ENCODE measurements at places on chromosomes 2 and 18.

DNA sequence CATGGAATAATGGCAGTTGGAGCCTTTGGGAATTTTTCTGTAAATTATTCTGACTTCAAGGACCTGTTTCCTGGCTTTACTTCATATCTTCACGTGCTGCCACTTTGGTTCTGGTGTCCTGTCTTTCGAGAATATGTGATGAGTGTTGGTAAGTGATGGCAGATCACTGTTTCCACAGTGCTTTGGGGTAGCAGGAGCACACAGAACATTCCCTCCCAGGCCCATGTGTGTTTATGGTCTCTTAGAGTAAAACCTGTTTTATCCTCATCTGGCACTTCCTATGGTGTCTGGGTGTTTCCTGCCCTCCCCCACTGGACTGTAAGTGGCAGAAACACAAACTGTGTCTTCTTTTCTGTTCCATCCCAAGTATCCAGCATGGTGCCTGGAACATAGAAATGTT lies 17.9 kb downstream of the MOGAT1 start:
- DNase-seq: no peak

DNA sequence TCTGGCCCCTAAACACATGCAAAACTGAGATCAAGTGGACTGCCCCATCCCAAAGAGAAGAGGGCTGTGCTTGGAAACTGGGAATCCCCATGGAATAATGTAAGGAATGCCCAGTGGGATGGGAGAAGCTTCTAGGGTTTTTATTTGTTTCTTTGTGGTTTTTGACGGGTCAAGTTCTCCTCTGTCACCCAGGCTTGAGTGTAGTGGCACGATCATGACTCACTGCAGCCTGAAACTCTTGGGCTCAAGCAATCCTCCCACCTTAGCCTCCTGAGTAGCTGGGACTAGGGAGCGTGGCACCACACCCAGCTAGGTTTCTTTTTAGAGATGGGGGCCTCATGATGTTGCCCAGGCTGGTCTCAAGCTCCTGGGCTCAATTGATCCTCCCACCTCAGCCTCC lies 101.7 kb upstream of the ZSWIM2 start:
- DNase-seq: no peak

- no peak for DNase-seq
Measured at GRCh38 chr2:196247114-196247975, 76.0 kb upstream of the STK17B start.

- no peak for DNase-seq
Measured at GRCh38 chr2:223945755-223946154, 620 bp upstream of the WDFY1 start.

DNA sequence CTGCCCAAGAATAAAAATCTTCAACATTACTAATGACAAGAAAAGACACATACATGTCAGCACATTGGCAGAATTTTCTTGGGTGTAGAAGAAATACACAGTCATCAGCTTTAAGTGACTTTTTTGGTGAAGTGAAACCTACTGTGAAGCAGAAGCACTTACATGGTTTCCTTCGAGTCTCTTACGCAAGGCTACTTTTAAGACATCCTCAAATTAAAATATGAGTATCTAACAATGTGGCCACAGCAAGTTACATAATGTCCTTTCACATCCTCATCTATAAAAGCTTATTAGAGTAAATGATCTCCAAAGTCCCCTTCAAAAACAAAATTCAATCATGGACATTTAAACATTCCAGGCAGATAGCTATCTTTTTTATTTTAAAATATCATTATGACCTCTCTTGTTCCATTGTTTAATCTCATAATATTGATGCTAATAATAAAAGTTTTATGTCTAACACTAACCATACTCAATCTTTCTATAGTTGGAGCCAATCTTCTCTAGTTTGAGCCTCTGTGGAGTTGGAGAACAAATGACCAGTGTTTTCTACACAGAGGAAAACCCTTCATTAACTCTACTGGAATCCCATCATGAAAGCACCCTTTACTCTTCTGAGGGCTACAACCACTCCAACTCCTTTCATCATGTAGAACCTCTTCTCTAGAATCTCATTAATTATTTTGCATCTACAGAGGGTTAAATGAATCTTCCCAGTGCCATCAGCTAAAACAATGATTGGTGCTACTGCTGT lies 182.2 kb upstream of the ZFP36L2 start:
- no peak for DNase-seq

DNA sequence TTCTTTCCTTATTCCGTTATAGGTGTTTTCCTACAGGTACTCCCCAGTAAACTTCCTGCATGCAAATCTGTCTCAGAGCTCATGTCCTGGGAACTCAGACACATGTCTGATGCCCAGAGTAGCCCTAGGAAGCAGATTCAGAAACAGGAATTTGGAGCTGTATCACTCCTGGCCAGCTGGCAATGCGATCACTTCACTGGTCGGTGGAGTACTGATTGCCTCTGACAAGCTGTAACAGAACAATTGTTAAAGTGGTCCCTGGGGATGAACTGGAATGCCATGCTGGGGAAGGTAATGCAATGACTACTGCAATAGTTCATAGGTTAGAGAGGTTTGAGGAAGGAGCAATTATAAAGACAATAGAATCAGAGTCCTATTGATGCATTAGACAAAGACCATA lies 131.6 kb upstream of the DOCK10 start:
- DNase-seq: no peak

DNA sequence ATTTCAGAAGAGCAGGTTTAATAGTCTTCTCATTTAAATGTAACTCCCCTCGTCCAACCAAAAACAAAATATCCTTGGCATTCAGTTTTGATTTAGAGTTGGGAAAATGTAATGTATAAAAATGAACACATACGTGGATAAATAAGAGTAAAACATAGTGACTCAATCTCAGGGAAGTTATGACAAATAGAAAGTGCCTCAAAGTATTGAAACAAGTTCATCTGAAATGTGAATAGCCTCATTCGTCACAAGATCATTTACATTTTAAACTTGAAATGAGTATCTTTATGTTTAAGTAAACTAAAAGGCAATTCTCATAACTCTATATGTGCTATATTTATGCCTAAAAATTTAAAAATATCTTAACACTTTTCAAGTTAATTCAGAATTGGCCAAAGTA lies 122.2 kb upstream of the SMAD7 start:
- no peak for DNase-seq

DNA sequence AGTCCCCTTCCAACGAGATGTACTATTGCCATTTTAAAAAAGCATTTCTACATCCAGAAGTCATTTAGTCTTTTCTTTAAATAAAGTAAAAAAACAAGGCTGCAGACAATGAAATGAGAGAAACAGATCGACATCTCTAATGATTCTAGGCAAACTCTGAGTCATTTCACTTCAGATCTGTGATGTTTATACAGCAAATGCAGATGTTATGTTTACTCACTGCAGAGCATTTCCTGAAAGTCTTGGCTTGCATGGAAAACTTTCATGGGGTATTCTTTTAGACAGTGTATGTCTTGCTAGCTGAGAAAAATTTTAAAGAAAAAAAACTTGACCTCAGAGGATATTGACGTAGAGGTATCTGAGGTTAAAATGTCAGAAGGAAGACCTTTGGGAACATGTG lies 797.4 kb downstream of the CNTNAP5 start:
- DNase-seq: no peak

GRCh38 chr2:54708584-54709335 lies 14.7 kb upstream of the EML6 start:
- peak; percentile 61 for DNase-seq

DNA sequence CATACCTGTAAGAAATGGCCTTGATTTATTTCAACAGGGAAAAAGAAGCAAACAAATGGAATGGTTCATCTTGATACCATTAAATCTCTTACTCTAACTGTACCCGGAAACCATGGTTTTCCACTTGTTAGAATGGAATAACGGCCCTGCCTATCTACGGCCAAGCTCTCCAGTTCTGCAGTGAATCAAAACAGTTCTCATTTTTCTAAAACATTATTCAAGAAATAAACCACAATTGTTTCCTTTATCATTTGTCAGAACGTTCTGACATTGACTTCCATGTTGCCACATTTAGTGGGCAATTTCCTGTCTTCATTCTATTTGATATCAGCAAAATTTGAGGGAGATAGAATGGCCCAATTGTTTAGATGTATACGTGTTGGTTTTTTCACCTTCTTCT lies 118.8 kb upstream of the CDH19 start:
- DNase-seq: no peak

DNA sequence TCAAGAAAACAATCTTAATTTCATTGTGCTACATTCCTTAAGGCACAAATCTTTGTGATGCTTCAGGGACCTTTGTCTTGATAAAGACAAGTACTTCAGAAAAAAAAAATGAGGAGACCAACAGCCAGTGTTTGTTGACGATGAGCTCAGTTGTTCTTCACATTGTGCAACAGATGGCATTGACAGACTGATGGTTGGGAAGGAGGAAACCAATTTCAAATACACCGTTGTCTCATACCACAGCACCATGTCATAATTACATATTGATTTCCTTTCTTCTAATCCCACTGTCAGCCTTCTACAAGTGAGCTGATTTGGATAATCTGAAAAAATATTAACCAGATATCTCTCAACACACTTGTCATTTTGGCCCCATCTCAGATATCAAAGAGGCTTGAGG lies 53.7 kb upstream of the GRB14 start:
- no peak for DNase-seq

DNA sequence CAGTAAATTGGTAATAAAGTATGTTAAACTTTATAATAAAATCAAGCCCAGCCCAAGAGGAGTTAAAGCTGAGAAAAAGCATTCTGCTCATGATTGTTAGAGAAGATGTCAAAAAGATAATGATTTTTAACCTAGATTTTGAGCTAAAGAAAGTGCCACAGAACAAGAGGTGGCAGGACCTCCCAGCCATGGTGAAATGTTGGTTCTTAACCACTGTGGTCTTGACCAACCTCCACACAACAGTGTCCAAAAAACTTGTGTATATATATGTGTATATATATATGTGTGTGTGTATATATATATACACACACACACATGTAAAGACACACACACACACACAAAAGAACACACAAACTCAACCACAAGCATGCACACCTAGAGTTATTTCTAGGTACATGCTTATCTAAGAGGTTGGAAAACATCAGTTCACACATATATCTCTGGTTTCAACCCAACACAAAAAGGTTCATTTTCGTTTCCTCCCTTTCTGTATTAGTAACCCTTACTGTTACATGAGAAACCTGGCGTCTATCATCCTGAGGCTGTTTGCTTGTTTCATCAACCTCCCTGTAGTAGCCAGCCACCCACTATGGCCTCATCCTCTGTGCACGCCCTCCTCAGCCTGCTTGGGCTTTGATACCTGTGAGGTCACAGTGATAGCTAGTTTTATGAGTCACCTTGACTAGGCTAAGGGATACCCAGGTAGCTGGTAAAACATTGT lies 631.8 kb upstream of the ID2 start:
- DNase-seq: no peak

DNA sequence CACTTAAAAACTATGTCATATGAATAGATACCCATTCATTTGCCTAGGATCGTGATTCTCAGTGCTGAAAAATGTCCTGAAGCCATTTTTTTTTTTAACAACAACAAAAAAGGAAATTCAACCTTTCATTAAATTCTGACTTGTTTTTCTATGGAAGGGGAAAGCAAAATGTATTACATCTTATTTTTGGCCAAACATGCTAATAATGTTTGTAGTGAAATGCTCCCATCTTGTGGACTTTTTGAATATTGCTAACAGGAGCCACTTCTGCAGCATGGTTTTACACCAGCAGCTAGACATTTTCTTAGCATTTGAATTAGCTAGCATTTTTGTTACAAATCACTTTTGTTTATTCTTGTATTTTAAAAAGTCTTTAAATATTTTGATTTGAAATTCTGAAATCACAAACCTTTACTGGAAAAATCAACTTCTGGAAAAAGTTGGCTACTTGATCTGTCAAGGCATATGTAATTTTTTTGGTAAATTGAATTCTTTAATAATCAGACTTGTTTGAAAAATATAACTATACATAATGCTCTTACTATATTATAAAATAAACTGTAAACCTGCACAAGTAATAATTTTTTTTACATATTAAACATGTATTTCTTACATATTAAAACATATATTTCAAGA lies 75.8 kb downstream of the KIDINS220 start:
- DNase-seq: no peak

- DNase-seq: no peak
Measured at GRCh38 chr18:57644540-57644939, 22.9 kb upstream of the NARS1 start.

DNA sequence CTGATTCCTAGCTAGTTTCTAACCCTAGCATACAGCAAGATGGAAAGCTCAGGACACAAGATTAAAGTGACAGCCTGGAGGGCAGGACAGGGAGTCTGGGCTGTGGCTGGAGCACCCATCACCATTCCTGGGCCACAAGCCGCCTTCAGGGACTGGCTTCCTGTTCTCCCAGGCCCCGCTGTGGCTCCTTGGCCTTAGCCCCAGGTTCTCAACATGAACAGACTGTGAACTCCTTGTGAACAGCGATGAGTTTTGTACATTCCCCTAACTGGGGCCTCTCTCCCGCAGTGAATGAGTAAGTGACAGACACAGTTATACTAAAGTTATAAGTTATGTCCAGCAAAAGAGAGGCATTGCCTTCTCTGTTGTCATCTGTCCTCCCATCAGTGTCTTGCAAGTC lies 35.9 kb upstream of the SLC14A1 start:
- DNase-seq: no peak

DNA sequence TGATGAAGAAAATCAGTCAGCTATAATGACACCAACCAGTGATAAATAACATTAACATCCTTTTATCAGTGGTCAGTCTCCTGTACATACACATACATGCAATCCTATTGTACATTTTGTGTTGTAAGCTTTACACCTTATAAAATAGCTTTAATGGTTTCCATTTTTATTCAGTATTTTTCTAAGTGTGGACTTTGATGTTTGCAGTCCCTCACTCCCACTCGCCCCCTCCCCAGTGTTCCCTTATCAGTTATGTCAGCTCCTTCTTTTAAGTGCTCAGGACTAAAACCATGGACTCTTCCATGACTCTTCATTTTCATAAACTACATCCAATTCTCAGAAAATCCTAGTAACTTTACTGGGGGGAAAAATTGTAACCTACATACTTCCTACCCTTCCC lies 713.0 kb downstream of the LRRTM4 start:
- DNase-seq: no peak

- no peak for DNase-seq
Measured at GRCh38 chr18:2974731-2975130, 38.2 kb downstream of the LPIN2 start.

DNA sequence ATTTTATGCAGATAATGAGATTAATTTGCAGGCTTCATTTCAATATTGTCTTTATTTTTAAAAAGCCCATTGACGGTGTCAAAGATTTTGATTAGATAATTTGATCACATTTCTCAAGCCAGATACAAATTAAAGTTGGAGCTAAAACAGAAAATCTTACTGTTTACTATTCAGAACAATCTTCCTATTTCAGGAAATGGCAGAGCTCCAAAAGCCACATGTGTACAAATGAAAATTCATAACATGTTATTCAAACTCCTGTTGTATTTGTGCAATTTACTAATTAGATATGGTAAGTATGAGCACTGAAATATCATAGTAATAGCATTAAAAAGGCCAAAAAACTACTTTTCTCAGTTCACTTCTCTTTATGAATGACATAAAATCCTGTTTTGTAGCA lies 682.9 kb downstream of the KCNJ3 start:
- no peak for DNase-seq

DNA sequence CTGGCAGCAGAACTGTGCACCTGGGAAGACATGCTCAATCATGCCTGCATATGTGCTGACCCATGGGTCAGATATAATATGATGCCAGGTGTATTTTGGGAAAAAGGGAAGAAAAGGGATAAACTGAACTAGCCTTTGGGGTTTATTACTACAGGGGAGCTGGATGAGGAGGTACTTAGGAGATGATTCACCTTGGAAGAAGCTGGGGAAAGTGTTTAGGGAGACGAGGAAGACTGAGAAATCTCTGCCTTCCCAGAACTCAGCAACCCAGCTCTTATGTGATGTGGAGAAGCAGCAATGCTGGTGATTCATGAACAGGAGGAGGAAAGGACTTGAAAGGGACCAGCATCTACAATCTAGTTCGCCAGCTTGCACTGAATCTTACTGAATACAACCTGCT lies 110.2 kb downstream of the BARD1 start:
- DNase-seq: no peak
